ENCODE measurements at places on chromosomes 11 and 22. TPM values are rescaled to one million over a fixed set of nuclear protein-coding genes. Genes with fewer than 3 reads are reported as not detected.

Gene OR2AG2
- total RNA-seq, result not detected

DNA sequence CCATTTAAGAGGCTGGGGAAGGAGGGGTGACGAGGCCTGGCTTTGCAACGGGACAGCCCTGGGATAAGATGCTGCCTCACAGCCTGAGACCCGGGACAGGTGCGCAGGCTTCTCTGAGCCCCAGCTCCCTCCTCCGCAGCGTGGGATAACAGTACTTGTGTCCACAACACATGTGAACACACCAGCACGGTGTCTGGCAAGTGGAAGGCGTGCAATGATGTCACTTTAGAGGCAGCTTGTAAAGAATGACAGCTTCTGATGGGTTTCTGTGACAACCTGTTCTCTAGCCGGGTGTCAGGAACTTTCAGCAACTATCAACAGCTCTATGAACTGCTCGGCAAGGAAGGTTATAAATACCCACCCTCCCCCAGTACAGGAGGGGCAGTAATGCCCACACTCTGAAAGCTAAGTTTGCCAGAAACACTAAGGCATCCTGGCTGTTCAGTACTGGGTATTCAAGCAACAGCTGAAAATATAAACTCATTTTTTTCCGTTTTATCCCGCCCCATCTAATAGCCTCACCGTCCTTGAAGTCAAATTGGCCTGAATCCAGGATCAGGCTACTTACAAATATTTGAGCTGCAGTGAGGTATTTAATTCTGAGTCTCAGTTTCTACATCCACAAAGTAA is 59.7 kb downstream of the MYH9 start:
- DNase-seq, result peak; percentile 74

DNA sequence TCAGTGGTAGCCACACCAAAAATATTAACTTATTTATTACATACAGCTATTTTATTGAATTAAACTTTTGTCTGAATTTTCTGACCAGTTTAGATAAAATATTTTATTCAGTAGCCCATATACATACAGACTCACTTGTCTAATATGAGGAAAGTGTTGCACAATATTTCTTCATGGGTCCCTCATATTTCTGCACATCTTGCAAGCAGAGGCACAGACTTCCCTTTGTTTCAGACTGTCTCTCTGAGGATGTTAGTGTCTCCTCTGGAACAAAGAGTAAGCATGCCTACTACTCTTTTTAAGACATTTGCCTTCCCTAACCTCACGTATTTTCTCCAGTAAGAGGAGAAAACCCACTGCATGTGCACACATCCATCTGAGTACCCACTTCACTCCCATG is 81.2 kb downstream of the OR5AK2 start:
- no peak for DNase-seq

Gene UPK3A
- total RNA-seq, result 0.25 TPM

Gene B4GALNT4
- 0.50 TPM for total RNA-seq

Gene CREB3L1
- total RNA-seq, result 56.0 TPM

DNA sequence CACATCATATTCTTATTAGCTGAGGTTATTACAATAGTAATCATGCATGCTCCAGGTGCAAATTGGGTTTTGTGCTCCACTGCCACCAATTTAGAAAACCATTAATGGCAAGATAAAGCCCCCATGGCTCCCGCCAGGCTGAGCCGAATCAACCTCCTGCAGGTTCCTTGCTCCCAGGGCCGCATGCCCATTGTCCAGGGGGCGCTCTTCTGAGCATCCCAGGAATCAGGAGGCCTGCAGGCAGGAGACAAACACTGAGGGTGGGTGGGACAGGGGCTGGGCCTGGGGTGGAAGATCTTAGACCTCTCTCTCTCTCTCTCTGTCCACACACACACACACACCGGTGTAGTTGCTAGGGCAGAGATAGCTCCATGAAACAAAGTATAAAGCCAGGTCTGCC is 57.4 kb downstream of the BUD13 start:
- DNase-seq, result no peak

DNA sequence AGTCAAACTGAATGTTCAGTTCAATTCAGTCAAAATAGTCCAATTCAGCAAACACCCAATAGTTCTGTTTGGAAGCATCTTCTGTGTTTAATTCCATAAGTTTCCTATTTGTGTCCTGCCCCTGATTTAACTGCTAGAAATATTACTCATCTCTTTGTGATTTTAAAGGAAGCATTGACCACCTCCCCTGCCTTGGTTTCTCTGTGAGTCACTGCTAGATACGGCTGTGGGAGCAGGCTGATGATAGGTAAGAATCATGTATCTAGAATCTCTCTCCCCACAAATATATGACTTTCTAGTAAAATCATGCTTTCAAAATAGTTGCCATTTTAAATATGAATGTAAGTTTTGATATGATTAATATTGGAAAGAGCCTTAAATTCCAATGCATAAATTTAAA is 888.5 kb downstream of the NTM start:
- no peak for DNase-seq

GRCh38 chr11:114134870-114135269 is 75.4 kb downstream of the ZBTB16 start:
- DNase-seq, result no peak

DNA sequence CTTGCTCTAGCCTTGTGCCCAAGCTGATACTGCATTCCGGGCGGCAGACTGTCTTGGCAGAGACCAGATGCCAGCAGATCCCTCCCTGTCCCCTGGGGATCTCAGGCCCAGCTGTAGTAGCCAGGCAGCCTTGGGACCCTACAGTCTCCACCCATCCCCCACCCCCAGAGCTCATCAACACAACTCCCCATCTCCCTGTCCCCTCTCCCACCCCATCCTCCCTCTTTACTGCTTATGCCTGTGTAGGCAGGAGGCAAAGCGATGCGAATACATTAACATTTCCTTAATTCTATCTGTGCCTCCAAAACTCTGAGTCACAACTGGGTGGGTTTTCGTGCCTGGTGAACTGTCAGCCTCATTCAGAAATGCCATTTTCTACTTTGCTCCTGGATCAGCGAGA is 547.6 kb downstream of the BUD13 start:
- no peak for DNase-seq

DNA sequence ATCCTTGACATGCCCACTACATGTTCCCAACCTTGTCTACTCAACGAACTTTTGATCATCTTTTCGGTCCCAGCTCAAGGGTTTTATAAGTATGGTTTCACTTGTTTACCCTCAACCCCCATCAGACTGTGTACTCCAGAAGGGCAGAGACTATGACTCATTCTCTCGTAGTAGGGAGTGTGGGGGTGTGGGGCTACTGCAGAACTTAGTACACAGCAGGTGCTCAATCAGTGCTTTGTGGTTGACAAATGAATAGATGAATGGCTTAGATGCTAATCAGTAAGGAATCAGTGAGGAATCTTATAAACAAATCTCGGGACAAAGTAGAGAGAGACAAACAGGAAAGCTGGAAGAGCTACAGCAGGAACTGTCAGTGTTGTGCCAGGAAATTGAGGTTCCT is 151.7 kb upstream of the PLET1 start:
- DNase-seq, result no peak

GRCh38 chr22:25085930-25086901 is 113.4 kb upstream of the CRYBB3 start:
- peak; percentile 68 for DNase-seq

GRCh38 chr11:20192151-20192550 is 31.9 kb upstream of the DBX1 start:
- DNase-seq, result no peak

- DNase-seq, result no peak
Measured at GRCh38 chr22:24077416-24077815, 66.3 kb downstream of the CABIN1 start.

DNA sequence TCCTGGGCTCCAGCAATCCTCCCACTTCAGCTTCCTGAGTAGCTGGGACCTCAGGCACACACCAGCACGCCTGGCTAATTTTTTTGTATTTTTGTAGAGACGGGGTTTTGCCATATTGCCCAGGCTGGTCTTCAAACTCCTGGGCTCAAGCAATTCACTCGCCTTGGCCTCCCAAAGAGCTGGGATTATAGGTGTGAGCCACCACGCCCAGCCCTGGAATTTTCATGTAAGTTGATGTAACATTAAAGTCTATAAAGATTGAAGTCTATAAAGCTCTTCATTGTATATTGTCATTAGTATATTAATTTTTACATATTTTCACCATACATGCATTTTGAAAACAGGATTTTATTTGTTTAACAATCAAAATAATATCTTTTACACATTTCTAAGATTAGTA is 12.5 kb upstream of the DDX17 start:
- DNase-seq, result no peak

- DNase-seq, result peak; percentile 39
Measured at GRCh38 chr11:112579282-112579681, 318.6 kb upstream of the PLET1 start.

Gene TSGA10IP
- total RNA-seq, result not detected

DNA sequence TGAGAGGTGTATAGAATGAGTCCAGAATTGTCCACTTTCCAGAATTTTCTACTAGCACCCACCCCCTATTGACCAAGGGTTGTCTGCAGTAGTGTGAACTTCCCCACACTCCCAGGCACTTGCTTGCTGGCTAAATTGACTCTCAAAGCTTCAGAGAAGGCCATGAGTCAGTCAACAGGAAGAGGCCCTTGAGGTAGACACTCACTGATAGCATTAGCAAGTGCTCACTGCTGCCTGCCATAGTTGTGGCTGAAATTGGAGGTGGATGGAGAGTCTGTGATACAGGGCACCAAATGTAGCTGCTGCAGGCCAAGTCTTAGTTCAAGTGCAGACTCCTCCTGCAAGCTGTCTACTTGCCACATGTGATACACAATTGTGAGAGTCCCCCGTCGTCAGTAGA is 156.8 kb downstream of the SPON1 start:
- DNase-seq, result no peak

DNA sequence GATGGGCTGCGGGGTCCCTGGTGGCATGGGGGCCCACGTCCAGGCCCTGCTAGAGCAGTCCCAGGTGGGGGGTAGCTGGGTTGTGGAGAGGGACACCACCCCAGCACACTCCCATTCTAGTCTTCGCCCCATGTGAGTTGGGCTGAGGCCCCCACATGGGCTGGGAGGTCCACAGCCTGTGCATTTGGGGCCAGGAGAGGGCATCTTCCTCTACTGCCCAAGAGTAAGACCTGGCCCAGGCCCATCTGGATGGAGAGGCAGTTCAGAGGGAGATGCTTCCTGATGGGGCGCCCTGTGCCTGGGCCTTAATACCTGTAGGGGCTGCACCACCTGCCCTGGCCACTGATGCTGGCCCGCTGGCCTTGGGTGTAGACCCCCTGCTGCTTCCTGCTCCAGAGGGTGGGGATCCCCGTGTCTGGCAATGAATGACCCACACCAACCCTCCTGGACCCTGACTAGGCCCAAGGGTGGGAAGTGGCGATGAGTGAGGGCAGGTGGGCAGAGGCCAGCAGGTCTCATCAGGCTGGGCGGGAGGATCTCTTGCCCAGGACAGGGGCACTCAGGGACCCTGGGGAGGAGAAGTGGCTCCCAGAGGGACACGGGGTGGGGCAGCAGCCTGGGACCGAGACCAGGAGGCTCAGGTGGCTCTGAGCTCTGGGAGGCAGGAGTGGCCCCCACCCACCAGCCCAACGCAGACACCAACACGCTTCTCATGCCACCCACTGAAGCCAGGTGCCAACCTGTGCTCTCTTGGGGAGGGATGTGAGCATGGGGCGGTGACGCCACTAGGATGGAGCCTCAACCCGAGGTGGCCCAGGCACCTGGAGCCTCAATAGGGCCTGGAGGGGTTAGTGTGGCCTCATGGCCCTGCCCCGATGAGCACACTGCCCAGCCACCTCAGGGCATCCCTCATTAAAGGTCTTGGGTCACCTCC is 17.4 kb upstream of the GNB1L start:
- peak; percentile 26 for DNase-seq

GRCh38 chr11:3189886-3190583 is 24.9 kb upstream of the OSBPL5 start:
- DNase-seq, result peak; percentile 6

GRCh38 chr11:74866557-74866956 is 82.3 kb downstream of the XRRA1 start:
- DNase-seq, result no peak

Gene CCDC73
- total RNA-seq, result not detected

DNA sequence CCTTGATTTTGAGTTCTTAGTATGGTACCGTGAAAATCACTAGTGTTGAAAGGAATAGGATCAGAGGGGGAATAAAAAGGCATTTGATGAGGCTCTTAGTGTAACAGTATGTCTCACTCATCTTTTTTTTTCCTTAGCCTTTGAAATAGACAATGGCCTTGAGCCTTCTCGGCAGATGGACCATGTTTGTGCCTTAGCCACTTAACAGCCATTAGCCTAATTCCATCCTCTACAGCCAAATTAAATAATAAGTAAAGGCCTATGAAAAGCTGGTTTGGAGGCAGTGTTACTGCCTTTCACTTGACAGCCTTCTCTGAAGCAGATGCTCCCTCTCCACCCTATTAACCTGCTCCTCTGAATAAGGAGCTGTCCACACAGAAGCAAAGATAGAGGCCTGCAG is 580.7 kb downstream of the NTM start:
- DNase-seq, result no peak

Gene PATE2
- not detected for total RNA-seq

Gene OR52I2
- total RNA-seq, result not detected

- DNase-seq, result peak; percentile 37
Measured at GRCh38 chr11:96338910-96339705, 3.9 kb downstream of the MAML2 start.

DNA sequence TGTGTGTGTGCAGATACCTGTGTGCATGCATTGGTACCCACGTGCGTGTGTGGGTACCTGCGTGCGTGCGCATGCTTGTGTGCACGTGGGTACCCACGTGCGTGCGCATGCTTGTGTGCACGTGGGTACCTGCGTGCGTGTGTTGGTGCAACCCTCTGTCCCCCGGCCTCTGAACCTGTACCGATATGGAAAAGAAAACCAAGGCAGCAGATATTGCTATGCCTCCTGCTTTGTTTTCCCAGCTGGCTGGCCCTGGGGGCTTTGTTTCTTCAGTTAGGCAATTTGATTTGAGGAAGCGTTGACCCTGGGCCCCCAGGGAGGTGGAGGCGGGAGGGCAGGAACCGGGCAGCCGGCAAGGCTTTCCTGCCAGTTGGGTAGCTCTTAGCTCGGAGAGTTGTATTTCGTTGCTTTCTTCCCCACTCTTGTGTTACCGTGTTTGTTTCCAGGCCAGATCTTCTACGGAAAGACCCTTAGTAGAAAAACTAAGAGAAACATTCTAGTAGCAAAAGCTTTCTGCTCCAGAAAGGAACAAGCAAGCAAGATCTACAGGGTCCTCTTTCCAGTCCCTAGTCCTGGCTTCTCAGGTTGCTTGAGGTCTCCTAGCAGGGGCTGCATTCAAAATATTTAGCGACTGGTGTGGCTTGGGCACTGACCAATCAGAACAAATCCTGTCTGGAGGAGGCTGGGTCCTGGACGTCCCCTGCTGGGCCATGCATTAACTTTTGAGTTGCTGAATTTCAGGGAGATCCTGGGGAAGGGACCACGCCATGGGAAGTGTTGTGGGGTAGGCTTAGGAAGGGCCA is 26.3 kb upstream of the SORL1-AS1 start:
- no peak for DNase-seq

DNA sequence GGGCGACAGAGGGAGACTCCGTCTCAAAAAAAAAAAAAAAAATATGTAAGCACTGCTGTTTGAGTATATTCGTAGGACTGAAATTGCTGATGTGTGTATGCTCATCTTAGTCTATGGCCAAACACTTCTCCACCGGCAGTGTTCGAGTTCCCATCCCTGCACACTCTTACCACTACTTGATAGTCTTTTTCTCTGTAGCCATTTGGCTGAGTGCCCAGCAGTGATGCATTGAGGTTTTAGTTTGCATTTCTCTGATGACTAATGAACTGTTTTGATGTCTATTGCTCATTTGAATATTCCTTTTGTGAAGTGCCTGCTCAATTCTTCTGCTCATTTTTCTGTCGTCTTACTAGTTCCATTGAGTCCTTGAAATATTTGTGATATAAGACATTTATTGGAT is 1.9 kb downstream of the TIRAP start:
- no peak for DNase-seq

Gene CD3D
- total RNA-seq, result 1.6 TPM

Gene SORL1
- total RNA-seq, result 11.9 TPM

Gene ENDOD1
- 10.7 TPM for total RNA-seq

Measured in left ventricle myocardium superior (tissue), 1 donor.